HS-5 (cell line): ENCODE measurements at places on chromosomes 5 and 9.

GRCh38 chr9:13502484-13502883 is 223.0 kb upstream of the MPDZ start:
- DNase-seq, result no peak

DNA sequence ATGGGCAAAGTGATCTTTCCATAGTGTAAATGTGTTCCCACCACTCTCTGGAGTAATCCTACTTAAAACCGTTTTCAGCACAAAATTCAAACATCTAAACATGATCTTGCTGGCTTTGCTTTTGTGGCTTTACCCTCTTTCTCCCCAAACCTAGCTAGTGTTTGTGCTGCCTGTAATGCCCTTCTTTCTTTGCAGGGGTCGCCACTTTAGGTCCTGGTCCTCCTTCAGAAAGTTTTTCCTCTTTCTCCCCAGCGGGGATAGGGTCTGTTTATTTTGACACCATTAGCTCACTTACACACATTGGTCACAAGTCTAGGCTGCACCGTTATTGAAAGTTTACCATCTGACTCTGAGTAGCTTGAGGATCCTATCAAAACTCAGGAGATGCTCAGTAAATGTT is 736 bp upstream of the HSD17B4 start:
- no peak for DNase-seq

- DNase-seq, result no peak
Measured at GRCh38 chr5:8934455-8934854, 611.4 kb downstream of the SEMA5A start.

DNA sequence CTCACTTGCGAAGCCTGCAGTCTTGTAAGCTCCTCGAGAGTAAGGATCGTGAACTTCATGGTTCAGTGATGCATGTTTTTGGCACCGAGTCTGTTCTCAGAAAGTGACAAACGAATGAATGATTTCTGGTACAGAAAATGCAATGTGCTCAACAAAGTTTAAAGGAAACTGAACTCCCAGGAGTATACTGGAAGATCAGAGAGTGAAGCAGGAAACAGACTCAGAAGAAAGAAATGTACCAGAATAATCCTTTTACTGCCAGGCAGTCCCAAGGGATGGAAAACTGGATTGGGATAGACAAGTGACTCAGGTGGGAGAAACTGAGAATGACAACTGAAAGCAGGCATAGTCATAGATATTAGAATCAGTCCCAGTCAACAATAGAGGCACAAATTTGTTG is 420.6 kb downstream of the CTNND2 start:
- peak; percentile 83 for DNase-seq

DNA sequence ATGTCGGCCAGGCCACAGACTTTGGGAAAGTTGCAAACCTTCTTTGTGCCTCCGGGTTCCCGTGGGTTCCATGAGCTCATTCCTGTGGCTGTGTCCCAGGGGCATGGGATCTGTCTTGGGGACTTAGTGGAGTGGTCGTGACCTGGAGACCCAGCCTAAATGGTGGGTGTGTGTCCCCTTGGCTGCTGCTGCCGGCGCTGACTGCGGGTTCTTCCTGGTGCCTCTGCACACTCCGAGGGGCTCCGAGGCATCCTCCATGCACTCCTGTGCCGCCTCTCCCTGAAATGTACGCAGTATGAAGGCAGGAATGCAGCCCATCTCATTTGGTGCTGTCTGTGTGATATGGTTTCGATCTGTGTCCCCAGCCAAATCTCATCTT is 21.0 kb upstream of the SLC2A6 start:
- no peak for DNase-seq
